ENCODE measurements at places on chromosomes 3 and 15.

DNA sequence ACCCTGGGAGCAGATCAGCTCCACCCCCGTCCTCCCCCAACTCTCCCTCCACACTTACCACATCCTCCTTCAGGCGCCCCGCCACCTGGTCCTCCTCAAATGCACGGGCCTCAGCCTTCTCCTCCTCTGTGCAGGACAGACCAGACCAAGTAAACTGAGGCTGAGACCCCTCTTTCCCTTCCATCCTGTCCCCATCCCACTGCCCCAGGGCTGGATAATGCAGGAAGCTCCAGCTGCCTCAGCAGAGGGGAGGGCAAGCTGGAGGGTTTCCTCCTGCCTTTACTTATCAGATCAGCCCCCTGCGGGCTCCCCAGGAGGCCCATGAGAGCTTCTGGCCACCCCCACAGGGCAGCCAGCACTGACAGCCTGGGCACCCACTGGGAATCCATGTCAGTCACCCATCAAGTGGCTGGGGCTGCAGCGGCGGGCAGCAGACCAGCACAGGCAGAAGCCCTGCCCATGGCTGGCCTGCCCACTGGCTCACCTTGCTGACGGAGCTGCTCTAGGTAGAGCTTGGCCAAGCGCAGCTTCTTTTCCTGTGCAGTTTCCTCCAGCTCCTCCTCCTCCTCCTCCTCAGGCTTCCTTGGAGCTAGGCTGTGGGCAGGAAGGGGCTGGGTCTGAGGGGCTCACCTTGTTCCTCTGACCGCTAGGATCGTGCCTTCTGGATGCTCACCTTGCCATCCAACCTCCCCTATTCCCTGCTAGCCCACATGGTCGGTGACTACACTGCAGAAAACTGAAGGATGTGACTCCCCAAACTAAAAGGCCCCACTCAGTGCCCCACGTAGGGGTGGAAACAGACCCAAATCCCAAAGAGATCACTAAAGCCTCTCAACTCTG, 3.9 kb downstream of the RRP9 start:
- no peak for DNase-seq

DNA sequence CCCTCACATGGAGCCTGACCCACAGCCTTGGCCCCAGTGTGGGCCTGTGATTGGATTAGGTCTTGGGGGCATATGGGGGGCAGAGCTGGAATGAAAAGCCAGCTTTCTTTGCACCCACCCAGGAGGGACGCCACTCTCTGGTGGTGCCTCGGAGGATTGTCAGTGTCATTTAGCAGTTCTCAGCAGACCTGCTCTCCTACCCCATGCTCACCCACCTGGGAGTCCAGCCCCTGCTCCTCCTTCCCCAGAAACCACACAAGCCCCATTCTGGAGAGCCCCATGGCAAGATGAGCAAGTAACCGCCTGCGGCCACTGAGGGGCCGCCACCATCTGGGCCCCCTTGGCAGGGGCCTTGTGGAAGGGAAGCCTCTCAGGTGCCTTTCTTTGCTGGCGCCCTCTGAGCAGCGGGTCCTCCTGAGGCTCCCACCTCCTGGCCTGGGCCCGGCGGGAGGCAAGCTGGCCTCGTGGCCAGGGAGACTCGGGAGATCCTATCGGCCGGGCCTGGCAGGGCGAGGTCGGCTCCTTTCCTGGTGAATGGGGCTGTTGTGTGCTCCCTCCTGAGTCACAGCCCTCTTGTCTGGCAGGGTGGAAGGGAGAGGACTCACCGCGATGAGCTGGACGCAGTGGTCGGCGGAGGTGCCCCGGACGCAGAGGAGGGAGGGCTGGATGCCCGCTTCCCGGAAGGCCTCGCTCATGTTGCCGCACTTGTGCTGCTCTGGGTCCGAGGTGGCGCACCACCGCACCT, 2.3 kb downstream of the MELTF start:
- no peak for DNase-seq

- no peak for DNase-seq
These were observed 316.6 kb downstream of the NTRK3 start for GRCh38 chr15:87939848-87940457.

- no peak for DNase-seq
These were observed 251.4 kb upstream of the TGFBR2 start for GRCh38 chr3:30354972-30355371.

DNA sequence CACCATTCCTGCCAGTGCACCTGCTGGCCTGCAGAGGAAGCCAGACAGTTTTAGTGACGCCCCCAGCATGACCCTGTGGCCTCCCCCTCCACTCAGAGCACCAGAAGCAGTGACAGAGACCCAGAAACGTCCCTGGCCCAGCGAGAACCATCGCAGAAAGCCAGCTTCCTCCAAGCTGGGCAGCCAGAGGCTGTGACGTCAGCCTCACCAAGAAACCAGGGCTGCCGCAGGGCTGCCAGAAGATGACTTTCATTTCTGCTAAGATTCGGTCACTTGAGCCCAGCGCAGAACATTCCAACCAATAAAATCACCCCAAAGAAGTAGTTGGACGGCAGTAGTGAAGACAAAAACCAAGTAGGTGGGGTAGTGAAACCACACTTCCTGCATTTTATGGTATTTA, 29.6 kb upstream of the RPL32 start:
- DNase-seq = no peak

- DNase-seq = no peak
These were observed 69.8 kb upstream of the SLC4A7 start for GRCh38 chr3:27553886-27554540.

- DNase-seq = no peak
These were observed 67.6 kb upstream of the GCNT3 start for GRCh38 chr15:59543721-59544547.

GRCh38 chr15:70258369-70259027, 160.8 kb upstream of the TLE3 start:
- no peak for DNase-seq

DNA sequence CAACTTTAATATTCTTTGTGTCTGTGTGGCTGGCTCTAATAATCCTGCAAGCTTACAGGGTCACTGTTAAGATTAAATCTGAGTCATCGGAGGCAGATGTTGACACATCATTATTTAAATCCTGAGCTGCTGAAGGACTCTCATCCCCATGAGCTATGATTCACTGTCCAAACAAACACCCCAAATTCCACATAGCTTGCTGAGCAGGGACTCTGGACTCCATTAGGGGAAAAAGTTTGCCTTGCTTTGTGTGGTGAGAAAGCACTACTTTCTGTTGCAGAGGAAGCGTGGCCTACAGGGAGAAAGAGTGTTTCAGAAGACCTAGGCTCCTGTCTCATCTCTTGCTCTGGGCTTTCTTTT, 213.7 kb downstream of the PDCD6IP start:
- DNase-seq = peak; percentile 77
